ENCODE measurements at places on chromosomes 2 and 18.

- DNase-seq = no peak
These were observed 311.9 kb downstream of the CCDC178 start for GRCh38 chr18:33128581-33128980.

DNA sequence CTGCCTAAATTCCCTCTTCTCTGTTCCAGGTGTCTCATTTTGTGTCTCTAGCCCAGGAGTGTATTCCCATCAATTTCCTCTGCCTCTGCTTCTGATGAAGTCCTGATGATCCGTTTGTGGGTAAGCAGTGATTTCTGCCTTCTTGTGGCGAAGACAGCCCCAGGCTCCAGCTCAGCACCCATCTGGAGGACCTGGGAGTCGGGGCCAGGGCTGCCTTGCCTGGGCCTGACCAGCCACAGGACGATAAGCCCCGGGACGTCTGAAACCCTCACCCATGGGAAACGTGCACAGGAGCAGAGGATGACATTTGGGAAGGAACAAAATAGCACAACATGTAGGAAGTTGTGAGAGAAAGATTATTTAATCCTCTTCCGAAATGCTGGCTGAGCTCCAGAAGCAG lies 206.9 kb downstream of the FBXO15 start:
- DNase-seq = no peak

DNA sequence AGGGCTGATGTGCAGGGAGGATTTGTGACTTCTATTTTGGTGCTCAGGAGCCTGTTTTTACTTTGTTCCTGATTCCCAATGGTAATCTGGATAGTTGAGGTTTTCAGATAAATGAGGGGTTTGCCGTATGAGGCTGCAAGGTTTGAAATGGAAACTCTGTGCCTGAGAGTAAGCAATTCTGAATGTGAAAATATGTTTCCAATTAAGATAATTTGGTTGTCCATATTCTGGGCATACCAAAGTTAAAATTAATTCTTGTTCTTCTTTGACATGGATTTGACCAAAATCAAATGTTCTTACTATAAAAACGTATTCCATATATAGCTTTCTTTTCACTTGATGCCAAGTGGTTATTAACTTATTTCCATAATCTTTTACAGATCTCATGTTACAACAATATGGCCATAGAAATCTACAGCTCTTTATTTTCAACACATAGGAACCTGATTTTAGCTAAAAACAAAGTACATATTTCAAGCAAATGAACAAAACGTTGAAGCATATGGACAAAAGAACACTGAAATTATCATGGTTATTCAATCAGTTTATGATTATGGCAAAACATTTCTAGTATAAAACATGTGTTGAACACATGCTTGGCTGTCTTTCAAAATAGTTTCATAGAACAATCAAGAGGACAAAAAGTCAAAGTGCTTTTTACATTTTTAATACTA lies 63.4 kb upstream of the ARHGAP28 start:
- DNase-seq = no peak

DNA sequence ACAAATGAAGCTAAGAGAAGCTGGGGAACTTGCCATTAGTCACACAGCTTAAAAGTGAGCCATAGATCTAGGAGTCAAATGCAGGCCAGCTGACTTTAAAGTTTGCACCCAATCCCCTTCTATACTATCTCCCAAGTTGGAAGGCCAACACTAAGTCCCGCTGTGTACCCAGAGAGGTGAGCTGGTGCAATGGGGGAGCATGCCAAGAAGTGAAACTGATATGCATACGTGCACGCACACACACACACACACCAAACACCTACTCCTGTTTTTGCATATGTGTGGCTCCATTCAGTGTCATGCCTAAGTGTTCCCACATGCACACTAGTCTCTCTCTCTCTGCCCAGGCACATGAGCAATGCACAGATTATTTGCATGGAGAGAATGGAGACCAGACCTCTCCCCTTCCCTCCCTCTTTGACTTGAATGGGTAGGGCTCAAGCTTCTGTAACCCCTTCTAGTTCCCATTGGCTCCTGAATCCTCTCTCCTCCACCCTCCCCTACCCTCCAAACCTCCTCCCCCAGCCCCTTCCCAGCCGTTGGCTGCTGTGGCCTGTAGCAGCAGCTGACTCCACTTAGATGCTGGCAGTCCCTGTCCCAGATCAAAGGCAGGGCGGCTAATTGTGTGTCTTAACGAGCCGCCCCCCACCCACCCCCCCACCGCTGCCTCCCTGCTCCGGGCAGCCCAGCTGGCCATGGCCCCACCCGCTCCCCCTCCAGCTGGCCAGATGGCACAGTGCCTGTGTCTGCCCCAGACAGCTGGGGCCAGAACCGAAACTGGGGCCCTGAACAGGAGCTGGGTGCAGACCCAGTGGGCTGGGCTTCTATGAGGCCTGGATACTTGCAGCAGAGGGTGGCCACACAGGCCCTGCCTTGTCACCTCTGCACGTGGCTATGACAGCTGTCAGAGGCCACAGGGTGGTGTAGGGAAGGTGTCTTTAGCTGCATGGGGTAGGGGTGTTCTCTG lies 5.6 kb downstream of the WNT10A start:
- DNase-seq = no peak

- no peak for DNase-seq
These were observed 69.9 kb upstream of the MAPRE2 start for GRCh38 chr18:34971313-34971712.

DNA sequence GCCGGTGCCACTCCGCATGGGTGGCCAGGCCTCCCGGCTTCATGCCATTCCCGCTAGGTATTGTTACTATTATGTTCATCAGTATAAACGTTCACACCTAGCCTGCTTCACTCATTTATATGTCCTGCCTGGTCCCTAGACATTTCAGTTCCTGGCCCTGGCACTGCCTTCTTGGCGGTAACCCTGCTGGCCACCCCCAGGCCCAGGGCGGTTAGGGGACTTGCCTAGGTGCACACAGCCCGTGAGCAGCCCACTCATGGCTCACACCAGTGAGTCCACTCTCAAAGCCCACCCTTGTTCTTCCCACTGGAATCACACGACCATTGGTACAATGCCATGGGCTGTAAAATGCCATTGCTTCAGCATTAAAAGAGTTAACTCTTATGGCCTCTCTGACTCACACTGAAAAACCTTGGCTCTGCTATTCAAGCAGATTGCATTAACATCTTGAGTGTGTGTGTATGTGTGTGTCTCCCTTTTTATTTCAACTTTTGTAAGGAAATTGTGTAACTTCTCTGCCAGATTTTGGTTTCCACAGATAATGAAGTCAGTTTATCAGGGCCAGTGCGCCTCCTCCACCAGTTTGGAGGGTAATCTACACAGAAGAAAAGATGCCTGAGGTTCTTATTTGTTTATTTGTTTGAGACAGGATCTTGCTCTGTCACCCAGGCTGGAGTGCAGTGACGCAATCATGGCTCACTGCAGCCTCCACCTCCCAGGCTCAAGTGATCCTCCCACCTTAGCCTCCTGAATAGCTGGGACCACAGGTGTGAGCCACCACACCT lies 74.2 kb downstream of the RAB31 start:
- DNase-seq = no peak

- no peak for DNase-seq
These were observed 32.2 kb upstream of the SPRED2 start for GRCh38 chr2:65464604-65465003.

DNA sequence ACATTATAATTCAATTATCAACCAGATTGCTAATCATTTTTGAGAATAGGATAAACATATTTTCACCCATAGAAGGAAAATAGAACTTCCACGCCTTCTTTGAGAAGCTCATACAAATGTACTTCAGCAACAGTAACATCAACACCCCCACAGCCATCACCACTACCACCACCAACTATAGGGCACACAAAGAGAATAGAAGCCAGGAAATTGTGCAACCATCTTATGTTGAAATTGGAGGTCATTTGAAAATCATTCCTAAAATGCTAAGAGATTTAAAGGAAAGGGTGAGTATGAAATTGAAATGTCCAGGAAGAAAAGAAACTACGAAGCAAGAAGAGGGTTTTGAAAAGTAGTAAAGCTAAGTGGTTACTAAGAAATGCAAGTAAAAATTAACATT lies 563.4 kb downstream of the ZNF804A start:
- DNase-seq = no peak

DNA sequence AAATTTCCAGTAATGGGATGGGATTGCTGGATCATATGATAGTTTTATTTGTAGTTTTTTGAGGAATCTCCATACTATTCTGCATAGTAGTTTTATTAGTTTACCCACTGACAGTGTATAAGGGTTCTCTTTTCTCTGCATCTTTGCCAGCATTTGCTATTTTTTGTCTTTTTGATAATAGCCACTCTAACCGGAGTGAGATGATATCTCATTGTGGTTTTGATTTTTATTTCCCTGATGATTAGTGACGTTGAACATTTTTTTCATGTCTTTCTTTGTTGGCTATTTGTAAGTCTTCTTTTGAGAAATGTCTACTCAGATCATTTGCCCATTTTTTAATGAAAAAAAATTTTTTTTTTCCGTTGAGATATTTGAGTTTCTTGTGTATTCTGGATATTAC lies 26.1 kb downstream of the TMEM17 start:
- no peak for DNase-seq

- peak; percentile 56 for DNase-seq
These were observed 46.0 kb downstream of the CYP27C1 start for GRCh38 chr2:127174136-127174535.

DNA sequence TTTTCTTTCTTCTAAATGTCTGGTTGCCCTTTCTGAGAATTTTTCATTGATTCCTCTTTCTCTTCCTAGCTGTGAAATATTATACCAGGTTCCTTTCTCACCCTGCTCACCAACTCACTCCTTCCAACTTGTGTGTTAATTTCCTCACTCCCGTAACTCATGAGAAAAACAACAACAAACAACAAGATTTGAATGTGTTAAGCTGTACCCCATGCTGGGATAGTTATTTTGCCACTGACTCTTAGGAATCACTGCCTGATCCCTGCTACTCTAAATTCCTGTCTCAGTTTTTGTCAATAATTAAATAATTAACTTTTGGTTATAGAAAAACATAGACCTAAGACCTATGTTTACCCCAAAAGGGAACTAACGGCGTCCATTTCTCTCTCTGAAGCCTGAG lies 242.7 kb downstream of the DPP10 start:
- no peak for DNase-seq

- DNase-seq = peak; percentile 82
These were observed 52.6 kb downstream of the TACR1 start for GRCh38 chr2:75146606-75147332.

GRCh38 chr2:217142649-217143266 lies 282.9 kb upstream of the TNP1 start:
- DNase-seq = peak; percentile 17

GRCh38 chr2:32422133-32422532 lies 65.3 kb downstream of the BIRC6 start:
- no peak for DNase-seq

DNA sequence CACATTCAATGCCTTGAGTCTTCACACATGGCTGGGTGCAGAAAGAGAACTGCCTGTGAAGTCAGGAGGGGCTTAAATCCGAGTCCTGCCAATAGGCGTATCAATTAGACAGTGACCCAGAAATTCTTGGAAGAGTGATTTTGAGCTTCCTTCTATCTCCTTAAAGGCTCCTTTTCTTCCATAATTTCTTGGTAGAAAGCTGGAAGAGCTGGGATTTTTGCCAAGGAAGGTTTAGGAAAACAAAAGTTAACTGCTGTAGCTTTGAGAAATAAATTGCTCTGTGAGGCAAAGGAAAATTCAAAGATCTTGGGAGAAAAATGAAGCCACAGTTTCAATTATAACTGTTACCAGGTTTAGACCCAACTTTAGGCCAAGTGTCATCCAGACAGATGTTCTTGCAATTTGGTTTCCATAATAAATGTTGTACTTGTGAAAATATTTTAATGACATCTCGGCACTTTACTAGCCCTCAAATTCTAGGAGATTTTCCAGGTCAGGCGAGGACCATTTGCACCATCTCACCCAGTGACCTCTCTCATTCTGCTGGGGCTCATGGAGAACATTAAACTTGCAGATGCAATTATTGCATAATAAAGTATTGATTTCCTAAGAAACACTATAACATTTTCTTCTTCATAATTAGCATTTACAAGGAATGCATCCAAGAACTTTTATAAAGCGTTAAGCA lies 329.7 kb upstream of the MEIS1 start:
- no peak for DNase-seq

- DNase-seq = no peak
These were observed 7.2 kb downstream of the POMC start for GRCh38 chr2:25161055-25161781.

GRCh38 chr2:19216238-19216637 lies 142.2 kb downstream of the OSR1 start:
- DNase-seq = no peak

- DNase-seq = no peak
These were observed 1616.3 kb upstream of the ACVR2A start for GRCh38 chr2:146228466-146229058.

DNA sequence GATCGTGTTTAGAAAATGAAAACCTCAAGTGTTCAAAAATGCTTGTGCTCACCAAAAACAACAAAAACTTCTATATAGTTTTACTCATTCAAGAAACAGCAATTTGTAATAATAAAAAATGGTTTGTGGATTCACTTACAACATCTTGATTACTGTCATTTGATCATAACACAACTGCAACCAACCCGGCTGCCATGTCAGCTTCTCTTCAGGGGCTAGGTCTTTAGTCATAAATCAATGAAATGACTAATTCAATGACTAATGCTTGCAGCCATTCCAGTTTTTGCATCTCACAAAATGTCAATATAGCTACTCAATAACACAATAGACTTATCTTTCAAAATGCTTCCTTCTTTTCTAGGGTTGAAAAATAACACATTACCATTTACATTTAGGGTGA lies 128.0 kb downstream of the OLA1 start:
- DNase-seq = no peak

DNA sequence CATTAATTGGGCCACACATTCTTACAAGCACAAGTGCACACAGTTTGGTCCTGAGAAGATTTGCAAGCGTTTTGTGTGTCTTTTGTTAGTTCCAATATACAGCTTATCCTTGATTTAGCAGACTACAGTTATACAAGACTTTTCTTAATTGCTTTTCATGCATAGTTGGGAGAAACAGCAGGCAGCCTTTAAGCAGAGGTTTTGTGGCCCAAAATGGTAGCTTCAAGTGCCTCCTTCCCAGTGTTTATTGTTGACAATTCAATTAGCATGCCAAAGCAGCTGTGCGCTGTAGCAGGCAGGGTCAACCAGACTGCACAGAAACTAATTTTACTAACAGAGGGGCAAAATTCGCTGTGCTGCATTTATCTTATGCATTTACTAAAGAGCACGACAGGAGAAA lies 47.5 kb downstream of the FRZB start:
- no peak for DNase-seq

- no peak for DNase-seq
These were observed 338.7 kb downstream of the CPS1 start for GRCh38 chr2:210895132-210895531.

All from cardiac muscle cell (in vitro differentiated cells and primary cell).